GM12892 (cell line): ENCODE measurements at places on chromosomes 5 and 9.

- DNase-seq: no peak
Observed at GRCh38 chr9:92736563-92737215, 27.9 kb downstream of the BICD2 start.

GRCh38 chr5:83527221-83527620 is 55.7 kb downstream of the VCAN start:
- no peak for DNase-seq

GRCh38 chr5:50886657-50887345 is 220.4 kb downstream of the PARP8 start:
- no peak for DNase-seq

DNA sequence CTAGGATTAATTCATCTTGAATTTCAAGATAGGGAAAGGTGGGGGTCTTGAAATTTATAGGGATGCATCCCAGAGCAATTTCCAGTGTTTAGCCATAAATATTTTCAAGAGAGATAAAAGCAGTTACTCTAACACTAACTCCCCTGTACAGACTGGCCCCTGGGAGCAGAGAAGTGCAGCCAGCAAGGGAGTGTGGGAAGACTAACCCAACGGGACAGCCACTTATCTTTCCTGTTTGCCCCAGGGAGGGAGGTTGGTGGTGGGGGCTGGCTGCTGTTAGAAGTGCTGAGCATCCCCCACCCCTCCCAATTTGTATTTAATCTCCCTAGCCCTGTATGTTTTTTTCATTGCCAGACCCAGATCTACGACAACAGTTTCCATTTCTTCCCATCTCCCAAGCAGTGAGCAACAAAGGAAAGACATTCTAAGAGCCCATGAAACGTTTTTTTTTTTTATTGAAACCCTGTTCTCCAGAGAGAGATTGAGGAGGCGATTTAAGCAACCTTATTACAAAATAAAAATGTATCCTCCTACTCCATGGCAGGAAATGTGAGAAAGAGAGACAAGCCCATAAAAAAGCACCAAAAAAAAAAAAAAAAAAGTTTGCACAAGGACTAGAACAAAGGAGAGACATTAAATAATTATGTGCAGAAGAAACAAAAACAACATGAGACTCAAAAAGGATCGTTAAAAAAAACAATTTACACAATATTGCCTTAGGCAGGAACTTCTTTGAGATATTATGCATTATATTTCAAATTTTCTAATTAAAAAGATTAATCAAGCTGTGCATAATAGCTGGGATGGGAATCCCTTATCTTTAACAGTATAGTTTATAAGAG is 343.4 kb downstream of the ARHGEF28 start:
- DNase-seq: no peak

GRCh38 chr5:126965061-126965475 is 65.3 kb downstream of the MARCHF3 start:
- DNase-seq: no peak

- DNase-seq: no peak
Observed at GRCh38 chr5:96633820-96634219, 28.4 kb upstream of the CAST start.

DNA sequence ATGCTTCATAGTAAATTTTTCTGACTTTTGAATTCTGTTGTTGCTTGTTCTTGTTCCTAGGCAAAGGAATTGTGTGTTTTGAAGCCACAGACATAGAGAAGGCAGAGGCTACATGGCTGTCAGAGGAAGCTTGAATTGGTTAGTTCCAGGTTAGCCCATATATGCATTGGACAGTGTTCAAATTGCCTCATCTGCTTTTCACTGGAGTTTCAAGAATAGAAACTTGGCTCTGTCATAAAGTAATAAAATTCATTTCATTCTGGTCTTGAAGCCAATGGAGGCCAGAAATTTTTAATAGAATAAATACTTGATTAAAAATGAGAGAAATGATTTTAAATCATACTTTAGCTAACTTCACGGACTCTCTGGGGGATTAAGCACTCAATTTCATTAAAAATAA is 178.0 kb downstream of the YIPF5 start:
- DNase-seq: no peak

- DNase-seq: no peak
Observed at GRCh38 chr5:50667023-50667652, 701 bp downstream of the PARP8 start.

- no peak for DNase-seq
Observed at GRCh38 chr9:132903574-132904492, 25.1 kb downstream of the SPACA9 start.

GRCh38 chr9:3290231-3290840 is 235.5 kb downstream of the RFX3 start:
- DNase-seq: no peak

DNA sequence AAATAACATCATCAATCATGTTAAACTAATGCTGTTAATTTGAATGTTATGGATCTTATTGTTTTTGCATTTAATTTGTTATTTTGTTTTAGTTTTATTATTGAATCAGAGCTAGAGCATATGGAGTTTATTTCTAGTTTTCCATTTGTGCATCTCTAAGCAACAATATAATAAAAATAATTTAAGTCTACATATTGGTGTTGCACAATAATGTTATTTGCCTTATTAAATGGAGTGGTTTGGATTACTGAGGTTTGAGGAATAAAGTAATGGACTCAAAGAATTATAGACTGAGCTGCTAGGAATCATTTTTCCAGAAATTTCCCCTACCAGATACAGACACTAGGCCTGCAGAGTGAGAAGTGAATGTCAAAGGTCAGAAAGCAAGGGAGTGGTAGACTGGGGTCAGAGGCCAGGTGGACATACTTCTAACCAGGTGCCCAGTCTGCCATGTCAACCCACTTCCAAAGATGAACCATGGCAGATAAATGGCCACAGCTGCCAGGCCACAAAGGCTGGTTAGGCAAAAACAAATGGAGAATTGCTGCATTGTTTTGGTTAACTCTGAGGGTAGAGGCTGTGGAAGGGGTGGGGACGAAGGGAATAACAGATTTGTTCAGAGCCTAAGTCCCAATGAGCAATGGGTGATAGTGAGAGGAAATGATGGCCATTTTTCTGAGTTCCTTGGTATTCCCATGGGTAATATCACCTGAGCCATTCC is 113.1 kb downstream of the FBXL7 start:
- no peak for DNase-seq

DNA sequence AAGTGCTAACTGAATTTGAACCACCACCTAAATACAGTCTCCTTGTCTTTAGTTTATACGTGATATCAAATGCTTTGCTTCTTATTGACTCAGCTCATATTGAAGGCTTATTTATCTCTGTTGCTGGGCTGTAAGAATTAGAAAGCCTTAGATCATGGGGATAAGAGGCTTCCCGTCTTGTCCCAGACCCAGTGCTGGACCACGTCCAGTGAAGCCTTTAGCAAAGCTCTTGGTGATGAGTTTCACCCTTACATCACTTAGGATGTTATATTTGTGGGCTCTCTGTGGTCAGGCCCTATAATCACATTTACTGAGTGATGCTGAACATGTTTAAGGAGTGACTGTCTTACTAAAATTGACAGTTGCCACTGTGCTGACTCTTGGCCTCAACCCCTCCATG is 11.2 kb downstream of the FAM240B start:
- DNase-seq: no peak
